ENCODE measurements at places on chromosomes 2 and 18.

GRCh38 chr2:109463236-109463635, 150.5 kb downstream of the SEPTIN10 start:
- DNase-seq, result no peak

GRCh38 chr18:70321616-70322015, 32.8 kb downstream of the SOCS6 start:
- DNase-seq, result no peak

GRCh38 chr2:218252509-218253231, 8.1 kb upstream of the GPBAR1 start:
- DNase-seq, result no peak

- DNase-seq, result no peak
Measured at GRCh38 chr18:6509417-6509816, 94.7 kb upstream of the L3MBTL4 start.

DNA sequence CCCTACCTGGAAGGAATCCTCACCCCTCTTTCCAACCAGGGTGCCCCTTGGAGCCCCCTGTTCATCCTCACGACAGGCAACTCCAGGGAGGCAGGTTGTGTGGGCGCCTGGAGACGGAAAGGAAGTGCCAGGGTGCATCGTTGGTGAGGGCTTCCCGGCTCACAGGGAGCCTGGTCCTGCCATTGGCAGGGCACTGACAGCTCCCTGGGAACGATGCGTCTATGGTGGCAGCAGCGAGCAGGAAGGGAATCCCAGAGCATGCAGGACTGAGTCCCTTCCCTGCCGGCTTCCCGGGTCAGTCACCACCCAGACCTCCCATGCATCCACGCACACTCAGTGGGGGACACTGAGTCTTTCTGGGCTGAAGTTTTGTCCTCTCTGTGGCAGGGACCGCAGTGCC, 117.6 kb downstream of the INHBB start:
- DNase-seq, result no peak

DNA sequence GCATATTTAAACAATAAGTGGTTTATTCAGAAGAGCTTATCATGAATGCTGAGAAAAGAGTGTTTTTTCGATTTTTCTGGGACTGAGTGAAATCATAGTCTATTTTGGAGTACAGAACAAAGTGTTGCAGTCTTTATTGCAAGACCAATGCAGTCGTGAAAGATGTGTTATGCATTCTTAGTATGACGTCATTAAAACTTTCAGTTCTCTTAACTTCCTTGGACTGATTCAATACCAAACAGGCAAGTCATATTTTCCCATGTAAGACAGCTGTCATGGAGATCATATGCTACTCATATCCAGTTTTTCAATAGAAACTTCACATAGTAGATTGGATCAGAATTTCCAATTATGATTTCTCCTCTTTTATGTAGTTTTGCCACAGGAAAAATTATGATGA, 92.6 kb downstream of the RIT2 start:
- DNase-seq, result no peak

DNA sequence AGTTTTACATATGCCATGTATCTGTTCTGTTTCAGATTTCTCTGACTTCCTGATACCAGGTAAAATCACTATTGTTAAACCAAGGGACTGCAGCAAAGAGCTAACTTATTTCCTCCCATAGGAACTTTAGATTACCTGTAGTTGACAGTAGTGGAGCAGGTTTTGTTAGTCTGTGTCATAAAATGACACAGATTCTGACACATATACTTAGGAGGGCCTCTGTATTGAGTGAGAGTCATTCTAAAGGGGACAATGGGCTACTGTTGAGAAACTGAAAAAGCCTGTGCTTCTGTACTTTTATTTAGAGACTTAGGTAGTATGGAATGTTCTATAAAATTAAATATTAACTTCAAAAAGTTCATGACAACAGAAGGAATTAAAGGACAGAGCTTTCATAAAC, 48.2 kb downstream of the KCMF1 start:
- DNase-seq, result no peak

GRCh38 chr18:54684784-54685183, 93.7 kb downstream of the DYNAP start:
- no peak for DNase-seq

DNA sequence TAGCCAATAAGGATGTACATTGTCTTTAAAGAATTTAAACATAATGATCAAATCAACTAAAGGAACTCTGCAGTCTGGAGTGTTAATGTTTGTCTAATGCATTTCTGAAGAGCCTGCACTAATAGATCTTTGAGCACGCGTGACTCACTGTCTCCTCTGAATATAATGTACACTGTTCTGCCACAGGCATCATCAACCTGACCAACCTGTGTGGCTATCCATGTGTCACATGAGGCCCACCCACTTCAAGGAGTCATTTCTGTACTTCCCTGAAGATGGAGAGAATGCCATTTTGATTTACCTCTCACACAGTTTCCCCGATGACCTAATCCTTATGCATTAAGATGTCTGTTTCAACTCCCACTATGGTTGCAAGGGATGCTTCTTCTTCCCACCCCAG, 434.0 kb upstream of the SPHKAP start:
- no peak for DNase-seq

- DNase-seq, result peak; percentile 32
Measured at GRCh38 chr18:9135912-9136314, 668 bp upstream of the ANKRD12 start.

DNA sequence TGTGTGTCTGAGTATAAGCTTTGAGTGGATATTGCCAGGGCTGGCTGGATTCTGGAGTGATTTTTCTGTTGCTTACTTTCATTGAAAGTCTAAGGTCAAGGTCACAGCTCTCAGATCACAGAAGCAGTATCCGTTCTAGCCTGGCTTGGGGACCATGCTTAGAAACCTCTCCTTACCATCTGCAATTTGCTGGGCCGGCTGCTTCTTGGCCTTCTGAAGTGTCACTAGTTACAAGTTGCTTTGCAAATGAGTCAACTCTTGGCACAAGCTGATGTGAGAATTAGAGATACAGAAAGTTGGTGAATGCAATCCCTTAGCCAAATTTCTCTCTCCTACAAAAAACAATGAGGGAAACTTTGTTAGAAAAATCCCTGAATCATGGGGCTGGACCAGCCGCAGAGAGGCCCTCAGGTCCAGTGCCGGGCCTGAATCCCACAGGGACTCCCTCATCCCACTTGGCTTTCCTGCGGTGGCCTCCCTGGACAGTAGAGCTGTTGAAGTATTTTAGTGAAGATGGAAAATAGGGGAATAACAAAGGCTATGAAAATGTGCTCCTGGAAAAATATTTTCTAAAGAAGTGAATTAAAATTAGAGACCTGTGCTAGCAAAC, 92.7 kb upstream of the CNGA3 start:
- DNase-seq, result no peak

Data from SW 1271 (cell line).